ENCODE measurements at places on chromosomes 7 and 10.

DNA sequence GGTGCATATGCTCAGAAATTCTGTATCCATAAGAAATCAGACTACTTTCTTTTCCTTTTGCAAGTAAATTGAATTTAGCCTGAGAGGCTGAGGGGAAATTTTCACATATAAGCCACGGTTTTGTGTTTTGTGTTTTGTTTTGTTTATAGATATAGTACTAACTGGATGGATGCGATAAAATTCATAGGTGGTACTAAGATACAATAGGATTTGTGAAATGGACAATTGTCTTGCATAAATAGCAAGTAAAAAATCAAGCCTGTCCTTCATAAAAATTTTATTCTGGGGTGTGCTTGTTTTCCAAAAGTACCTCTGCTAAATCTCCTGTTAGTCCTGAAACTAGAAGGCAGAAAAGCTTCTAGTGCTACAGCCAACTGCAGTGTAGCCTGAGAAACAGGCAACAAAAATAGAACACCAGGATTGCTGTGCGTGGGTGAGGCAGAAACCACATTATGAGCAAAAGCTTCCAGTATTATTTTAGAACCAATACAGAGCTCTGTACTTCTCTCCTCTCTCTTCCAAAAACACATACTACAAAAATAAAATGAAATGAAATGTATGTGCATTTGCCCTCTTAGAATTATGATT lies 634 bp upstream of the HDAC9 start:
- DNase-seq: peak; percentile 61

DNA sequence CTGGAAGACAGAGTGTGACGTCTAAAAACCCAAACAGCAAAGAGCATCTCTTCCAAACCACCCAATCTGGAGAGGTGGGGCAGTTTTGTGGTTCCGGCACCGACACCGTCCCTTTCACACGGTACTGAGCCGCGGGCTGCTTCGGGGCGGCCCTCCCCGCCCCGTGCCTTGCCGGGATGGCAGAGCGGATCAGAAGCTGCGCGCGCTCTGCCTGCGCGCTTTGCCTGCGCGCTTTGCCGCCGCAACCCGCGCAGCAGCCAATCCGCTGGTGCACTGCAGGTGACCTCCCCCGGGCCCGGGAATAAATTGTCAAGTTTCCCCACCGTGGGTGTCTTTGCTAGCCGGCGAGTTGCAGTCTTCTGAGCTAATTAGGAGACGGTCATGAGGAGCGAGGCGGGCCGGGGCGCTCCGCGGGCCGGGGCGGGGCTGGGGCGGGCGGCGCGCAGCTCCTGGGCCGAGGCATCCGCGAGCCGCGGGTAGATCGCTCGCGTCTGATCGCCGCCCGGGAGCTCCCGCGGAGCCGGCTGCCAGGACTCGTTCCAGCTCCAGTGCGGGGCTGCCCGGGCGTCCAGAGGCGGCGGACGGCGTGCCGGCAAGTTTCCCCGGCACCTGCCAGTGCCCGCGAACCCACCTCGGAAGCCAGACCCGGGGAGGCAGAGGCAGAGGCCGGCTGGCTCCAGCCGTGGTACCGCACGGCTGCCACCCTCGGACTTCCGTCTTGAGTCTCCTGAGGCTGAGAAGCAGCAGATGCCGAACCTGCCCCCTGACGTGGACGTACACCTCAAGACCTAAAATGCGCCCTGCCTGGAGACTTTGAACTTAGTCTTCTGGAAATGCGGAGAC lies 536.0 kb upstream of the GALNT17 start:
- DNase-seq: no peak

- no peak for DNase-seq
These were observed 505.8 kb downstream of the SUGCT start for GRCh38 chr7:40640566-40640965.

GRCh38 chr10:101723176-101723575 lies 28.2 kb upstream of the FBXW4 start:
- DNase-seq: no peak

- DNase-seq: no peak
These were observed 6.3 kb downstream of the PSD start for GRCh38 chr10:102412293-102412692.

- no peak for DNase-seq
These were observed 47.2 kb downstream of the PRF1 start for GRCh38 chr10:70555371-70555770.

DNA sequence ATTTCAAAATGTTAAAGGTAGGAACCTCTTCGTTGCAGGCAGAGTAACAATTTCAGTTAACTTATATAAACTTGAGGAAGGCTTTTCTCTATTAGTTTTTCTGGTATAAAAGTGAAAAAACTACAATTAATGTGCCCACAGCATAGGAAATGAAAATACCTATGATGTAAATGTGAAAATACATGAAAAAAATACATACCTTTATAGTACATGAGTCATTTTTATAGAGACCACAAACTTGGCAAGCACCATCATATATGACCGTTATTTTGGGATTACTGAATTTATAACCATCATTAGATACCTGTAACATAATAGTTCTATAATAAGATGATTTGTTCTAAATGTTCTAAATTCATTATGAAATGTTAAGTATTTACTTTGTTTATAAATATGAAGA lies 42.7 kb downstream of the VWDE start:
- no peak for DNase-seq

- no peak for DNase-seq
These were observed 68.8 kb downstream of the NRP1 start for GRCh38 chr10:33265621-33266020.

DNA sequence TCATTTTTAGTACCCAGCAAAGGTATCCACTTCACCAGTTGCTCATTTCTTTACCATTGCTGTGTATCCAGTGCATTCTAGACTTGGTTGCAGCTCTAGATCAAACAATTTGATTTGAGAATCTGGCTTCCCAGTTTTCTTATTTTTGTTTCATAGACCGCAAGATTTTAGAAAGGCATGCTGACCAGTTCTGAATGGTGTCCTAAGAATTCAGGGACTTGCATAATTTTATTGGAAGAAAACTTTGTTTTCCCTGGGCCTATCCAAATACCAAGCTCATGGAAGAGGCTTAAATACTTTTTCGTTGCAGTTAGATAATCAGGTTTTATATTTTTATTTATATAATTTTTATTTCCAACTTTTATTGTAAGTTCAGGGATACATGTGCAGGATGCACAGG lies 58.3 kb downstream of the BICC1 start:
- DNase-seq: no peak

DNA sequence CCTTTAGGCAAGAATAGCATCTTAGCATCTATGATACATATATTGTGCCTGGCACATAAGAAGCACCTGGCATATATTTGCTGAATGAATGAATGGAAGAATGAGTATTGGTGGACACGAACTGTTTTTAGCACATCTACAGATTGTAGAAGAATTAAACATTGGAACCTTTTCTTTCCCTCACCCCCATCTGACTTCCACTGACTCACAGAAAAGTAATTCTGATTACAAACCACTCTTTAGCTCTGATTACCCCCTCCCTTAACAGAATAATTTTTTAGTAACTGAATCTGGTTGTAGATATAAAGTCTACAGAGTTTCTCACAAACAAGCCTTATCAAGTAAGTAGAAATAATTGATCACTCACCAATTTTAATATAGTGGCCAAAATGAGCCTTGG lies 31.9 kb downstream of the SLC26A4 start:
- DNase-seq: peak; percentile 40

- peak; percentile 10 for DNase-seq
These were observed 356.9 kb downstream of the ARL4A start for GRCh38 chr7:13044309-13044708.

GRCh38 chr10:13993673-13994089 lies 337.0 kb downstream of the FRMD4A start:
- DNase-seq: no peak

- peak; percentile 77 for DNase-seq
These were observed 26.0 kb upstream of the JMJD1C start for GRCh38 chr10:63491588-63492316.

GRCh38 chr7:157276731-157277562 lies 59.9 kb upstream of the DNAJB6 start:
- DNase-seq: peak; percentile 68

GRCh38 chr7:150831851-150832250 lies 20.5 kb upstream of the AOC1 start:
- no peak for DNase-seq

- DNase-seq: no peak
These were observed 22.0 kb downstream of the WAC start for GRCh38 chr10:28554952-28555351.

DNA sequence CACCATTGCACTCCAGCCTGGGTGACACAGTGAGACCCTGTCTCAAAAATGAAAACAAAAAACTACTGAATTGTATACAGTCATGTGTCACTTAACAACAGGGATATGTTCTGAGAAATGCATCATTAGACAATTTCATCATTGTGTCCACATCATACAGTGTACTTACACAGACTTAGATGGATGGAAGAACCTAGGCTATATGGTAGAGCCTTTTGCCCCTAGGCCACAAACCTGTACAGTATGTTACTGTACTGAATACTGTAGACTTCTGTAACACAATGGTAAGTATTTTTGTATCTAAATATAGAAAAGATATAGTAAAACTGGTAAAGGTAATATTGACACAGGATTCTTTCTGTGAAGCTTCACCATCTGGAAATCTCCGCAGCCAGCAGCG lies 81.7 kb downstream of the KBTBD2 start:
- no peak for DNase-seq

DNA sequence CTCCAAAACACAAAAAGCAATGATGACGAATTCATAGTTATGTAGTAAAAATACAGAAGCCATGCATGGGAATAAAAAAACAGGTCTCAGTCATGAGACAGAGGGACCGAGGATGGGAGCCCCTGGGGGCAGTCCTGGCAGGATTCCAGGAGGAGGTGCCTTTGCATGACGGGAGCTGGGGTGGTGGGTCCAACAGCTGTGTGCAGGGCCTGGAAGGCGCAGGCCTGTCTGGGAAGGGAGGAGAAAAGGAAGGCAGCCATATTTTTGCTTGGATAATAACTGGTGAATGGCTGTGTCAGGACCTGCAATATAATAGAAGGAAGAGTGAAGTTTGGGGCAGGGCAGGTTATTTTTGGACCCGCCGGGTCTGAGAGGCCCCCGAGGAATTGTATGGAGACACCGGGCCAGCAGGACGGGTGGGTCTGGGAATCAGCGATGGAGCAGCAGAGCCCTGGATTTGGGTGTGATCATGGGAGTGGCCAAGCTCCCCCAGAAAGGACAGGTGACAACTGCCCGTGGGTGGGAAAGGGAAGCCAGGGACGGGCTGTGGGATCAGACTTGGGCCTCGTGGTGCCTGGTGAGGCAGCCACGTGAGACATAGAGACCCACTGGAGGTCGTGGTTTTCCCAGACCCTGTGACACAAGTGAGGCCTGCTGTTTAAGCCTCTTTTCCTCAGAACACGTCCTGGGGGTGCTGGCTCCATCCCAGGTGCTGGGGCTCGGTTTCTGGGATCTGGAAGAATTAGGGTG lies 2.9 kb upstream of the JAKMIP3 start:
- no peak for DNase-seq

- no peak for DNase-seq
These were observed 126.2 kb downstream of the MICU1 start for GRCh38 chr10:72499701-72500100.

GRCh38 chr10:102066399-102067088 lies 1.4 kb downstream of the HPS6 start:
- DNase-seq: peak; percentile 24

GRCh38 chr10:47451998-47452494 lies 31.9 kb downstream of the ANXA8 start:
- DNase-seq: no peak

- peak; percentile 60 for DNase-seq
These were observed 37.0 kb downstream of the RBM20 start for GRCh38 chr10:110681023-110681681.

GRCh38 chr10:101257084-101257483 lies 27.8 kb upstream of the LBX1 start:
- DNase-seq: no peak

DNA sequence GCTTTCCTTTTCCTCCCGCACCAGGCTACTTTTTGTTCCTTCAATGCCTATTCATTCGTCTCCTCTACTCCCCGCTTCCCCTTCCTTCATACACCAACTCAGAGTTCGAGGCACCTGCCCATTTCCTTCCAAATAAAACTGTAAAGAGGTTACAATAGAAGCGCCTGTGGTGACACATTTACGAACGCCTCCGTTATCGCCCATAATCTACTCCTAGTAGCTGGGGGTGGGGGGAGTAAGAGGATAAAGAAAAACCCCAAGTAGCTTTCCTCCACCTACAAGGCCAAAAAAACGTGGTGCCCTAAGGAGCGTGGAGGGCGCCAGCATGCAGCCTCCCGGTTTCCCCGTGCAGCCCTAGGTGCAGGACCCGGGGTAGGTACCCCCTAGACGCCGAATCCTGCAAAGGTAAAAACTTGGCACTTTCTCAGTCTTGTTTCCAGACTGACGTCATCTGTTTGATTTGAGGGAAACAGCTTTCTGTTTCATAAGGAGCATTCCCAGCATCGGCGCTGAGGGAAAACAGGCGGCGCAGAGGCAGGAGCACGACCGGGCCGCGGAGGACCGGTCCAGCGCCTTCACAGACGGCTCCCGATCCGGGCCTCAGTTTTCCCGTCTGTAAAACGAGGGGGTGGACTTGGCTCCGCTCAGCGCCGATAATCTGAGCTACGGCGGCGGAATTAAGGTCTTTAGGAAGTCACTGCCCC lies 922 bp downstream of the PPA1 start:
- peak; percentile 64 for DNase-seq

GRCh38 chr10:100927266-100927665 lies 14.5 kb downstream of the SLF2 start:
- no peak for DNase-seq

DNA sequence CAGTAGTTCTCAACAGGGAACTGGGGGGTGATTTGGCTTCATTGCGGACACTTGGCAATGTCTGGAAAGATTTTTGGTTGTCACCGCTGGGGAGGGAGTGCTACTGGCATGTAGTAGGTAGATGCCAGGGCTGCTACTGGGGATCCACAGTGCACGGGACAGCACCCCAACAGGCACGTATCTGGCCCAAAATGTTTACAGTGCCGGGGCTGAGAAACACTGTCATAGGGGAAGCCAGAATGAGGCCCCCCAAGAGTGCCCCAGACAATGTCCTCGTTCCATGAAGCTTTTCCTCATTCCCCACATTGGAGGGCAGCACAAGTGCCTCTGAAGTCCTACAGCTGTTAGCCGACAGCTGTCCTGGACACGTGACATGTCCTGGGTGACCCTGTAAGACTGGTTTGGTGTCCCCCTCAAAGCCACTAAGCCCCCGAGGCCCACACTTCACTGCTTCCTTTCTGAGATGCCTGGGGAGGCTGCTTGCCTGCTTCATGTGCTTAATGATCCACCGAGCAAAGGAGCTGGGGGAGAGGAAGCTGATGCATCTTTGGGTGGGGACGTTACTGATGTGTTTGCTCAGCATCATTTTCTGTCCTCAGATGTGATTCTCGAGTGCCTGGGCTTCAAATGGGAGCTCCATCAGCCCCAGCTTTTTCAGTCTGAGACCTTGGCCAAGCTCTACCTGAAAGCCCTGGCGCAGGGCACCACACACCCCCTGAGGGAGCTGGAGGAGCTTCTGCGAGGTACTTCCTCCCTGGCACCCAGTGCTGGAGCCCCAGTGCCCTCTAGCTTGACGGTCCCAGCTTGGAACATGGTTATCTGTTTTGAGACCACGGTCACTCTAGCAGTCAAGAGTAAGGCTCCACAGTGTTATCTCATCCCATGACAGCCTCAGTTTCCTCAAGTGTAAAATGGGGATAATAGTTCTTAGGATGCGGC lies 14.7 kb downstream of the BTBD16 start:
- DNase-seq: no peak

Data from EH (cell line).